ENCODE measurements at places on chromosomes 11 and 22. TPM values are rescaled to one million over a fixed set of nuclear protein-coding genes. Genes with fewer than 3 reads are reported as not detected.
A peak's percentile ranks its signal among the peaks of the same experiment; 100 is the strongest.

- DNase-seq = no peak
Observed at GRCh38 chr11:78594814-78595213, 20.1 kb upstream of the NARS2 start.

DNA sequence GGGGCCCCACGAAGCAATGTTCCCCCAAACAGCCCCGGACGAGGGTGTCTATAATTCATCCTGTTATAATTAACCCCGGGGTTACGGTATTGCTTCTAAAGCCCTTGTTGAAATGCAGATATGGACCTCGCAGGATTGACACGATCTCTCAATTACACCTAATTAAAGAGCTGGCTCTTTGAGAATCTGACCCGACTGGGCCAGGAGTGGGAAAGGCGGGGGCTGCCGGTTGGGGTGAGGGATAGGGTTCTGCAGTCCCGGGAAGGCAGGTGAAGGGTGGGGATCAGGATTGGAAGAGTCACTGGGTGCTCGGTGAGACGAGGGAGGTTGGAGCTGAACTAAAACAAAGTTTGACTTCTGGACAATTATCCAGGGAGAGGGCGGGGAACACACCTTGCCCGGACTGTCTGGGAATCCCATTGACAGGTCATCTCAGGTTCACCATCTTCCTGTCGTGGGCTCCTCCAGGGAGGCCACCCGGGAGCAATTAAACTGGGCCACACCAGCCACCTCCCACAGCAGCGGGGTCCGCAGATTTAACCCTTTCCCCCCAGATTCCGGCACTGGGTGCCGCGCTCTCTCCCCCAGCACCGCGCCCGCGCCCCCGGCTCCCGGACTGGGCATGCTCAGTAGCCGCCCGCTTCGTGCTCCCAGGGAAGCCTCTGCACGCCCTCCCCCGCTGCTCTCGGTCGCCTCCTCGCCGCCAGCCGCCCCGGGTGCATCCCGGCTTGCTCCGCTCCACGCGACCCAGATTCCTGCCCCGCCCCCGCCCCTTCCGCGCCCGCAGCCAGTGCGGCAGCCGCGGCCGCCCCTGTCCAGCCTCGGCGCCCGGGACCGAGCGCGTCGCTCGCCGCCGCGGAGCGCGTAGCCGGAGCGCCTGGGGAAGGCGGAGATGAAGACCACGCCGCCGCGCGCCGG lies at the start of gene ELMOD1:
Gene ELMOD1, plus strand, starts transcription at position 688 of the 918 bp plus-strand sequence. CDS start 27,043 bp downstream, outside the sequence.
- peak; percentile 38 for DNase-seq

DNA sequence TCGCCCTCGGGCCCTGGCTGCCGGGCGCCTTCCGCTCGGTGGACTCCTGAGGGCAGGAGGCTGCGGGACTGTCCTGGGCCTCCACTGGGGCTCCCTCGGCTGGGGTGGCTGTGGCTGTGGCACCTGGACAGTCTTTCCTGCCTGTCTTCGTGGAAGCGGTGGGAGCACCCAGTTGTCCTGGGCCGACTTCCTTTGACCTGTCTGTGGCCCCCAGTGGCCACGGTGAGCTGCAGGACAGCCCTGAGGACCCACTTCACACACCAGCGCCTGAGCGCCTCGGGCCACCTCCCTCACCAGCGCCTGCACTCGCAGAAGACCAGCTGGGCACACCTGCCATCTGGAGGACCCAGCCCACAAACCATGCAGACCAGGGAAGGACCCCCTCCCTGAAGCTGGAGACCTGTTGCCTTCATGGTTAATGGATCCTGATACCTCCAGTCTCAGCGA lies 1.8 kb upstream of the EPS8L2 start:
- DNase-seq = no peak

SEC14L3 gene
- not detected for total RNA-seq

DNA sequence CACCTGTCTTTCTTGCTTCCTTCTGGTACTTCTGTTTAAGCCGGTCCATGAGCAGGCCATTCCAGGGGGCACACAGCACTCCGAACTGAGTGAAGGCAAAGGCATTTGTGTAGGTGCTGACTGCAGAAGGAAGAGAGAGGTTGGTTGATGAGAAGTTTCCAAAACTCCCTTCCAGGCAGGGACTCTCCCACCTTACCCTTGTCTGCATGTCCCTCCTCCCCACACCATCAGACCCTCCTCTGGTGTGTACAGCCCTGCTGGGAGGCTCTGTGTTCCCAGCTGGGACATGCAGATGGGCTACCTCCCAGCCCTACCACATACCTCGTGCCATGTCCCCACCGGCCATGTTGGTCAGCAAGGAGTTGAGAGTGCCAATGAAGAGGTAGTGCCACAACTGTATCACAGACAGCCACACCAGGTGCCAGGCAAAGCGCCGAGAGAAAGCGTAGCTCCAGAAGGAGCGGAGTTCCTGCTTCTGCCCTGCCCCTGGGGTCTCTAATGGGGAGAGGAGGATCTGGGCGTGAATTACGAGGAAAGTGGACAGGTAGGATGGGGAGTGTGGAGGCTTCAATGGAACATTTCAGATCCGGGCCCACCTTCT lies 12.2 kb downstream of the SLC43A3 start:
- DNase-seq = no peak

GRCh38 chr11:11660363-11660740 lies 38.5 kb upstream of the GALNT18 start:
- DNase-seq = no peak

GRCh38 chr22:21445437-21446127 lies 21.6 kb upstream of the TMEM191C start:
- no peak for DNase-seq

- DNase-seq = no peak
Observed at GRCh38 chr22:25572708-25573171, 8.3 kb downstream of the GRK3 start.

GRCh38 chr11:12216041-12216451 lies 105.7 kb downstream of the MICAL2 start:
- no peak for DNase-seq

CNGA4 gene
- total RNA-seq = not detected

- DNase-seq = no peak
Observed at GRCh38 chr22:35204807-35205775, 52.2 kb upstream of the HMGXB4 start.

DNA sequence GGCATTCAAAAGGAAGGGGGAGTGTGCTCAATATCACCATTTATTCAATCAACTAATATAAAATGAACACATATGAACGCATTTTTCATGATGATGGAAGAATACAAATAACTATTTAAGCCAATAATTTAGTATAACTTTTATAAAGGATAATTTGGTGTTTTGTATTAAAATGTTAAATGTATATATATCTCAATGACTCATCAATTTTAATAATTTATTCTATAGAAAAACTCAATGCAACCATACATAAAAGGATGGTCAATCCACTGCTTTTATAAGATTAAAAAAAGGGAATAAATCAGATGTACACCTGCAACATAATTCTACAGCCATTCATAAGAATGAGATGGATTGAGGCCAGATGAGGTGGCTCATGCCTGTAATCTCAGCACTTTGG lies 50.6 kb downstream of the PICALM start:
- DNase-seq = no peak

DNA sequence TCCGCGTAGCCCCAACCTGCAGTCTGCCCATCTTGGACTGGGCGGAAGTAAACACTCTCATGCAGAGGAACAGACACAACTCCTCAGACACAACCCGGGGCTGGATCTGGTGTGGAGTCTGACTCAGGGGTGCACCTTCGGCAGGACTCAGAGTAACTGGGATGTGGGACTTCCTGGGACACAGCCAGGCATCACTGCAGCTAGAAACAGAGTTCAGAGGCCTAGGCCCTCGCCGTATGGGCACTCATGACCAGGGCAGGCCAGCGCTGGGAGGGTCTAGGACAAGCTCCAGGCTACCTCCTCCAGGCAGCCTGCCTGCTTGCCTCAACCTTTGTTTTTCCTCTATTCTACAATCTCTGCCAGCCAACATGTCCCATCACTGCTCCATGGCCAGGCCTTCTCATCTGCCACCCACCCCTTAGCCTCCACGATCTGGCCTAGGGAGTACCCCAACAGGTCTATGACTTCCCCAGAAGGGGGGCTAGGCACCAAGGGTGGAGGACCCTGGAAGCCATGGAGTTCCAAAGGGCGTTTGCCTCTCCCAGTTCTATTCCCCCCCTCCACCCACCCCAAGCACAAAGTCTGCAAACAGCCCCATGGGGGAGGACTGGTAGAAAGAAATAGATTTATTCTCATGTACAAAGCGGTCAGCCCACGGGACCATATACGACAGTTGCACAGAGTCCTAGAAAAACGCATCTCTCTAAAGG lies 98.5 kb downstream of the PDE2A start:
- no peak for DNase-seq

DNA sequence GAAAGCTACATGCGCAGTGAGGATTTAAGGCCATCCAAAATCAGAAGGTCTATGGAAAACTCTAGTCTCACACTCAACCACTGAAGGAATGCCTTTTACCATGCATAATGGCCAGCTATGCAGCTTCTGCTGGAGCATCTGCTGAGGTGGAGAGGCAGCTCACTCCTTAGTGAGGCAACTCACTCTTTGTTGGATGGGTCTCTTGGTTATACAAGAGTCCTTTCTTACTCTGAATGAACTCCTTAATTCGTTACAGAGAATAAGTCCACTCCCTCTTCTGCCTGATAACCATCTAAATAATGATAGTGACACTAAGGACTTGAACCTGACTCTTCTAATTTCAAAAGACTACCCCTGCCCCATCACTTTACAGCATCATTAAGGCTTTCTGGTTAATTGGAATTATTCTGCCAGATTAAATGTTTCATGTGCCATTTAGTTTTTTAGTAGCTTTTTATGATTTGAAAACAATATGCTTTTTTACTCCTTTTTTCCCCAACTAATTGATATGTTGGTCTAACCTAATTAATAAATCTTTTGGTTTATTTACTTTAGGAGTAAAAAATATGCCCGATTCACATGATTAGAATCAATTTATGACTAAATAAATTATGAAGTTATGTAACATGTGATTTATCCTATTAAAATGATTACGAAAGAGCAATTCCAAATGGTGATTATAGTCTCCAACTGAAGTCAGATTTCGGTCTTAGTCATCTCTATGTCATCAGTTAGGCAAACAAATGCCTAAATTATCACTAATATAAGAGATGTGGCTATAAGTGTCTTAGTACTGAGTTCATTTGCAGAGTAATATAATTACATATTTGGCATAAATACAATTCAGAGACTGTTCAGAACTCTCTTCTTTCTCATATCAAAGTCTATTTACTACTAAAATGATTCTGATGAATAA lies 286.7 kb upstream of the CCDC90B start:
- peak; percentile 35 for DNase-seq

- peak; percentile 35 for DNase-seq
Observed at GRCh38 chr11:32838505-32839274, 9.0 kb downstream of the PRRG4 start.

GRCh38 chr22:42688241-42689211 lies 32.1 kb downstream of the A4GALT start:
- peak; percentile 96 for DNase-seq

GGTLC2 gene
- total RNA-seq = not detected

- peak; percentile 38 for DNase-seq
Observed at GRCh38 chr11:9273376-9274336, 8.5 kb upstream of the DENND5A start.

PATE4 gene
- not detected for total RNA-seq

TMEM191C gene
- total RNA-seq = 0.69 TPM

Measured in LHCN-M2 (cell line).